ENCODE measurements at places on chromosomes 6 and 20. TPM values are rescaled to one million over a fixed set of nuclear protein-coding genes. Genes with fewer than 3 reads are reported as not detected.
A peak's percentile ranks its signal among the peaks of the same experiment; 100 is the strongest.

The HLA-DRA gene
- total RNA-seq = 620 TPM

The FOXC1 gene
- total RNA-seq = 46.9 TPM

The TNXB gene
- total RNA-seq = 547 TPM

DNA sequence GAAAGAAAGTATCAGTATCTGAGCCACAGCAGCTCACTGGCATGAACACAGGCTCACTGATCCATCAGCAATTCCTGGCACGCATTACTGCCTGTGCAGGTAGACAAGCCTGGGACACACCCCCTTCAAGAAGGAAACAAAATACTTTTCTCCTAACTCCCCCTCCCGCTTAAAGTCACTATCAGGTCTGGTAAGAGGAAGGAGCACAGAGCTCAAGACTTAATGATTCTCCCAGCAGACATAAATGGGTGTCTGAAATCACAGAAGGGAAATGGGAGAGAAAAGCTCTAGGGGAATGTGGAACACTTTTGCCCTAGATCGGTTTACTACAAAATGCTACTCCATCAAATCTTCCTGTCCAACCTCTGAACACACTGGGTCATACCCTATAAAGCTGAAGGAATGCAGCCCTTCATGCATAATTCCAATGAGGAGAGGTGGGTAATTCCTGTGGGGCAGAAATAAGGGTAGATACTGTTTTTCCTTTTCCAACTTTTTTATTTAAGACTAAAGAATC lies at the start of gene ADGRF1:
TSS of gene ADGRF1 (minus strand) at position 58 of the 517 bp plus-strand sequence. CDS start 13,271 bp downstream, outside the sequence.
- DNase-seq = no peak

GRCh38 chr6:110329348-110329713 lies 28.8 kb downstream of the METTL24 start:
- DNase-seq = no peak

GRCh38 chr6:829656-830055 lies 136.7 kb upstream of the EXOC2 start:
- DNase-seq = no peak

DNA sequence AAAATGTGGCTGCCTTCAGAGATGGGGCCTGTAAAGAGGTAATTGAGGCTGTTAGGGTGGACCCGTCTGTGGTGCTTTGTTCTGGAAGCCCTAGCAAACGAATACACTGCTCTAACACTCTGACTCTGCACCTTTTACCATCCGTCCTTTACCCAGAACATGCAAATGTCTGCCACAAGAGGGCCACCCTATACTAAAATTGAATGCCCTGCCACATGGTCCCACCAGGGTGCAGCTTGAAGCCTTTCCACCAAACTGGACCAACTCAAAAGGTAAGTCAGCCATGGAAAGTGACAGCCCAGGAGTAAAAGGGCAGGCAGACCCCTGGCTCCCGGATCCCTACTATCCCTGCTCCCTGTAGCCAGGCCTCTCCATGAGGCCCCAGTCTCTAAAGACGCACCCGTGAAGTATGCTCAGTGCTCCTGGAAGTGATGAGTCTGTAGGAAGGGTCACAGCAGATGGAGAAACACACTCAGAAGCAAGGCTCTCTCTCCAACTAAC lies 5.8 kb upstream of the BFSP1 start:
- peak; percentile 90 for DNase-seq

The GMDS gene
- 14.9 TPM for total RNA-seq

DNA sequence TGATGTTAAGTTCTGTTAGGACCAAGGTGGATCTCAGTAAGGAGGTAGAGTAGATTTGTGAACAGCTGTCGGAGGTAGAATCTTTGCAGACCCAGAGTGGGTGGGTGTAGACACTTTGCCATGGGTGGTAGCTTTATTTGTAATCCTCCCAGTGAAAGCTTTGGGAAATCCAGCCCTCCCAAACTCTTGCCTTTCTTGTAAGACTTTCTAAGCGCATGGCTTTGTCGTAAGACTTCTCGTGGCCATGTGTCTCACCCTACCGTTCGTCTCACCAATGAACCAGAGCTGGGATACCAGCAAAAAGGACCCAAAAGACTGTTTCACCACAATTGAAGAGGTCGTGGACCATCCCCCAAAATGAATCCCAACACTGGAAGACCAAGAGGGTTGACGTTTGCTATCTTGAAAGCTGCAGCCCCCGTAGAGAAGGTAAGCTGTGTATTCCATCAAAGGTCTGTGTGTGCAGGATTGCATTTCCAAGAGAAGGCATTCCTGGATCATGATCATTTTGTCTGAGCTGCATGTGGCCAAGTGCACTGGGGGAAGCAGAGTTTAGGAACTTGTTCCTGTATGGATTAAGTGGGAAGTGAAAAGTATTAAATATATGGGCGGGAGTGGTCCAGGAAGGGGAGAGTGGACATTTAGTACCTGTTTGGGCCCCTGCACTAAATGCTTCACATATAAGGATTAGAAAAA lies 5.8 kb upstream of the TMEM14A start:
- no peak for DNase-seq

The SFT2D1 gene
- 41.1 TPM for total RNA-seq

DNA sequence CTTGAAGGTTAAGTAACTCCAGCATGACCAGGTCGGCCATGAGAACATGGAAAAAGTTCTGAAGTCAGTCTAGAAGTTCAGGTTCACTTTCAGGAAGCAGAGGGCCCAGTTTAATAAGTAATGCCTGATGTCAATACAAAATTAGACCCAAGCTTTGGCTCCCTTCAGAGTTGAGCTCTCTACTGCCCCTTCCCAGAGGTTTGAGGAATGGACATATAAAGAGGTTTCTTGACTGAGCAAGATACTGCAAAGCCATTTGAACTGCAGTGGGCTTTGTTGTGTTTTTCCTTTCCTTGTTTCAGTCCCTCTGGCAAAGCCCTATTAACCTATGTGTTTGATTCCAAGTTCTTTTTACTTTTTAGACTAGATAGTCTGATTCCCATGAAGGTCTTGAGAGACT lies 97.8 kb upstream of the PREP start:
- no peak for DNase-seq

DNA sequence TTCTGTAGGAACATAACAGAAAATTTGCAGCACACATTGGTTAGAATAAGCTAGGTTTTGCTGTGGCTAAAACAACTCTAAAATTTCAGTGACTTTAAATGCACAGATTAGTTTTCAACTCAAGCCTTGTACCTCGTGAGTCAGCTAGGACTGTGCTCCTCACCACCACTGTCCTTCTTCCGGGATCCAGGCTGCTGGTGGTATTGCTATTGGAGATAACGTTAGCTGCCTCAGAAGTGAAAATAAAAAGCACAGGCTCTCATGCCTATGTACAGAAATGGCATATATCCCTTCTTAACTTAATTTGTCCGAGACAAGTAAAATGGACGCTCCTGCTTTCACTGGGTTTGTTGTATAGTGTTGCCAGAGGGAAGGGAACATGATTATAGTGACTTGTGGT lies 931.1 kb upstream of the EYS start:
- no peak for DNase-seq

DNA sequence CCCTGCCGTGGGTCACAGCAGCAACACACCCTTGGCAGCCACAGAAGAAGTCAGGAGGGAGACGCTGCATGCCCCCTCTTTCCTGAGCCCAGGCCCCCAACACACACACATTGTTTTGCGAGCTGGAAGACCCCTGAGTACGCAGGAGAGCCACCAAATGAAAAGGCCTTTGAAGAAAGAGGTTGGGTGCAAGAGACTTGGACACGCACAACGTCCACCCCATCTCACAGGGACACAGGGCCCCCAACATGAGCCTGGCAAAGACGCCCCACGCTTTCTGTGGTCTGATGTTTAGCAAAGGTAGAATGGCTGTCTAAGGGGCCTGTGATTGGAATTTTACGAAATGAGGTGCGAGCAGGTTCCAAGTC lies 185.0 kb downstream of the TTLL2 start:
- no peak for DNase-seq

GRCh38 chr20:57265997-57266290 lies 497 bp downstream of the BMP7 start:
- no peak for DNase-seq

DNA sequence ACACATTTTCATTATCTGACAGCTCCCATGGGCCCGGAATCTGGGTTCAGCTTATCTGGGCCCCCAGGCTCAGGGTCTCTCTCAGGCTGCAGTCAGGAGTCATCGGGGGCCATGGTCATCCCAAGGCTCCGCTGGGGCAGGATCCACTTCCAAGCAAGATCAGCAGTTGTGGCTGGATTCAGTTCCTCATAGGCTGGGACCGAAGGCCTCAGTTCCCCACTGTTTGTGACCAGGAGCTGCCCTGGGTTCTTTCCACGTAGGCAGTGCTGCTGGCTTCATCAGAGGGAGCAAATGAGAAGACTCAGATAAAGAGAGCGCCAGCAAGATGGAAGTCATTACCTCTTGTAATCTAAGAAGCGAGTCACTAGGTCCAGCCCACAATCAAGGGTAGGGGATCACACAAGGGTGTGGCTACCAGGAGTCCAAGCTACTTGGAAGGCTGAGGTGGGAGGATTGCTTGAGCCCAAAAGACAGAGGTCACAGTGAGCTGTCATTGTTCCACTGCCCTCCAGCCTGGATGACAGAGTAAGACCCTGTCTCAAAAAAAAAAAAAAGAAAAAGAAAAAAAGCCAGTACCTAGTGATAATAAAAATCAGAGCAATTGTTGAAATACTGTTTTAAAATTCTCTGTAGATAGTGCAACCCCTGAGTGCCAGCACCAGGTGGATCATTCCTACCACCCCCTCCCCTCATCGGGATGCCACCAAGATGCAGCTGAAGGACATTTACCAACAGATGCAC lies 162.7 kb downstream of the NFATC2 start:
- DNase-seq = no peak

DNA sequence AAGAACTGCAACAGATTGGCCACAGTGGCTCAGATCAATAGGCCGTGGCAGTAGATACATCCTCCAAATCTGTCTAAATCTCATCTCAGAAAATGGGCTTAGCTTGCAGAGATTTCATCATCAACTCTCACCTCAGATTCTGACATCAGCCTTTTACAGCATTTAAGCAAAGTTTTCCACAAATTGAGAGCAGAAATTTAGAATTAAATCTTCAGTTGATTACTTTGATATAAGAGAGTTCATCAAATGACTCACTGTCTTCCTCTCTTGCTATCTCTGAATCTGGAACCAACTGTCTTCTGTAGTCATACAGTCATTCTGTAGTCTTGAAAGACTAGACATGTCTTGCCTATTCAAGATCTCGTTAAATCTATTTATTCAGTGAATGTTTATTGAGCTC lies 45.2 kb upstream of the CTAGE9 start:
- no peak for DNase-seq

GRCh38 chr20:38609815-38610214 lies 8.2 kb downstream of the ARHGAP40 start:
- DNase-seq = no peak

DNA sequence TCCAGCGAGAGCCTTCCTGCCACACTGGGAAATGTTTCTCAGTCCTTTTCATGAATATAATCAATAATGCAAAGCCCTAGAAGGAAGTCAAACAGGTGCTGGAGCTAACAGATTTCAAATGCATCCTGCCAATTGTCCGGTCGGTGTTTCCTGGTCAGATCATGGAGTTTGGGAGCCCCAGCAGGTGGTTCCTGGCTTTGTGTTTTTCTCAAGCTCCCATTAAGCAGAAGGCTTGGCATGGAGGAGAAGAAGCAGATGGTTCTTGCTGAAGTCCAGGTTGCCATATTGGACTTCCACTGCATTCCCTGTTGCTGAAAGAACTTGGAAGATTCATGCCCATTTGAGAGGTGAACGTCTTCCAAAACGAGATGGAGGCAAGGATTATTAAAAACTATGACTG lies 68.6 kb downstream of the GFOD1 start:
- no peak for DNase-seq

GRCh38 chr6:83221889-83222479 lies 28.8 kb downstream of the RWDD2A start:
- no peak for DNase-seq

DNA sequence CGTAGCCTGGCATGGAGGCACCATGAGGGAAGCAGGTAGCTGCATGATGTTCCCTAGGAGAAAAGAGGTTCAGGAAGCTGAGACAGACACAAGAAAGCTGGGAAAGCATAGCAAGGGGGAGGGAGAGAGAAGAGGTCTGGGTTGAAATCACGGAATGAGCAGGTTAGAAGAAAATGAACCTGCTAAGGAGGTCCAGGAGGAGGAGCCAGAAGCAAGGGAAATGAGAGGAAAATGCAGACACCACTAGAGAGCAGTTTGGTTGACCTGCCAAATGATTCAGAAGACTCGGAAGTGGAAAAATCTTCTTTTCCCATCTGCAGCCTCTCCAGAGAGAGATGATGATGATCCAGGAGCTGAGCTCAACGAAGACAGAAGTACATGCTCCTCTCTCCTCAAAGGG lies 70.9 kb downstream of the VIP start:
- no peak for DNase-seq

GRCh38 chr6:133235221-133235620 lies 5.9 kb upstream of the EYA4 start:
- DNase-seq = no peak

The SCUBE3 gene
- 0.42 TPM for total RNA-seq

- DNase-seq = no peak
These were observed 224.2 kb downstream of the NFATC2 start for GRCh38 chr20:51318058-51318949.

DNA sequence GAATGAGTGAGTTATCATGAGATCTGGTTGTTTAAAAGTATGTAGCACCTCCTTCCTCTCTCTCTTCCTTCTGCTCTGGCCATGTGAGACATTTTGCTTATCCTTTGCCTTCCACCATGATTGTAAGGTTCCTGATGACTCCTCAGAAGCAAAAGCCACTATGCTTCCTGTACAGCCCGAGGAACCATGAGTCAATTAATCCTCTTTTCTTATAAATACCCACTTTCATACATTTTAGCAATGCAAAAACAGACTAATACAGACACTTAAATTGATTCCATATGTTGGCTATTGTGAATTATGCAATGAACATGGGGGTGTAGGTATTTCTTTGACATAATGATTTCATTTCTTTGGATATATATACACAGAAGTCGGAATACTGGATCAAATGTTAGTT lies 792.8 kb upstream of the EYS start:
- no peak for DNase-seq

GRCh38 chr20:59578436-59579403 lies 25.6 kb upstream of the PHACTR3 start:
- no peak for DNase-seq

GRCh38 chr6:68754681-68755213 lies 119.7 kb downstream of the ADGRB3 start:
- DNase-seq = no peak

- no peak for DNase-seq
These were observed 20.2 kb upstream of the NAA20 start for GRCh38 chr20:19996917-19997316.

The HCRTR2 gene
- total RNA-seq = not detected

- DNase-seq = peak; percentile 57
These were observed 51.5 kb downstream of the SLC23A2 start for GRCh38 chr20:4949833-4950178.
